ENCODE measurements at places on chromosomes 4 and X. TPM values are rescaled to one million over a fixed set of nuclear protein-coding genes. Genes with fewer than 3 reads are reported as not detected.

The HPGDS gene
- 3.6 TPM for polyA plus RNA-seq

The TRO gene
- 95.6 TPM for polyA plus RNA-seq

The EDA gene
- 3.7 TPM for polyA plus RNA-seq

The CFI gene
- 99.6 TPM for polyA plus RNA-seq

GRCh38 chr4:140609548-140610425 lies 41.0 kb upstream of the UCP1 start:
- DNase-seq: peak; percentile 59

DNA sequence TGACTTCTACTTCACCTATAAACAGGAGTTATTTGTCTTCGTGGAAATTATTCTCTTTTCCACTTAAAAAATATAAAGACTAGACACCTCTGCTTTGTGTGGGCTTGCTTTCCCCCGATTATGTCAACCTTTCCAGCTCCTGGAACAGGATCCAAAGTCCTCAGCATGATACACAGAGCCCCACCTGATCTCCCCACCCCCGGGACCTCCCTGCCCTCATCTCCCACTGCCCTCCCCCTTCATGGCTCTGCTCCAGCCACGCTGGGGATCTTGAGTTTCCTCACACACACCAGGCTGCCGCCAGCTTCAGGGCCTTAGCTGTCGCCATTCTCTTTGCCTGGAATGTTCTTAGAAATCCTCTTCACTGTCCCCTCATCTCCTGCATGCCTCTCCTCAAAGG lies 55.3 kb downstream of the MBNL3 start:
- DNase-seq: no peak

DNA sequence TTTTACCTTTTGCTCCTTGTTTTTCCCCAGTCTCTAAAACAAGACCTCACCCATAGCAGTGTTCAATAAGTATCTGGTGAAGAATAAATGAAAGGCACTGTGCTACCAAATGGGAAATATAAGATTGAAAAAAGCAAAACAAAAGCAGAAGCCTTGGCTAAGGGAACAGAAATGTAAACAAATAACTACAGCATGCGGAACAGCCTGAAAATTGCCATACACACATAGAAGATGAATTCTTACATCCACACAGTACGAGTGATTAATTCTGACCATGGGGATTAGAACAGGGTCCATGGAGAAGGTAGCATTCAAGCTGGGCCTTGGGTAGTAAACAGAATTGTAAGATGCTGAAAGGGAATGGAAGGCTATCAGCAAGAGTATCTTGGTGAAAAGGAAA lies 40.5 kb downstream of the TMEM150C start:
- DNase-seq: no peak

- peak; percentile 10 for DNase-seq
Measured at GRCh38 chr4:158624889-158625478, 46.7 kb downstream of the C4orf46 start.

- DNase-seq: no peak
Measured at GRCh38 chr4:172806841-172807240, 361.8 kb upstream of the GALNT7 start.

GRCh38 chr4:123453061-123453680 lies 56.6 kb downstream of the SPRY1 start:
- DNase-seq: no peak

- no peak for DNase-seq
Measured at GRCh38 chr4:82515705-82516104, 46.1 kb downstream of the TMEM150C start.

- no peak for DNase-seq
Measured at GRCh38 chr4:125517831-125518230, 203.1 kb downstream of the FAT4 start.
